Stimulated activated CD4-positive, alpha-beta T cell treated with anti-CD3 and anti-CD28 coated beads, Interleukin-12 subunit alpha, Interleukin-12 subunit beta, amount 100 ng/mL, for 24 hours (primary cell): ENCODE measurements at places on chromosomes 5 and 9.

DNA sequence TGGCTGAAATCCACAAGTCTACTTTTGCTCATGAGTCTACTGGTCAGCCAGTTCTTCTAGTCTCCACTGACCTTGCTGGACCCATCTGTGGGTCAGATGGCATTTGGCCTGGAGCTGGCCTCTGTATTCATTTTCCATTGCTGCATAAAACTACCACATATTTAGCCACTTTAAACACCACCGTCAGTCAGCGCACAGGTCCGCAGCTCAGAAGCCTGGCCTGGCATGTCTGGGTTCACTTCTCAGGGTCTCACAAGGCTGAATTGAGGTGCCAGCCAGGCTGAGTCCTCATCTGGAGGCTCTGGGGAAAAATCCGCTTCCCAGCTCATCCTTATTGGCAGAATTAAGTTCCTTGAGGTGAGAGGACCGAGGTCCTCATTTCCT is 54.7 kb downstream of the BARX1 start:
- DNase-seq: no peak

GRCh38 chr9:117548556-117548955 is 133.7 kb upstream of the ASTN2 start:
- no peak for DNase-seq

DNA sequence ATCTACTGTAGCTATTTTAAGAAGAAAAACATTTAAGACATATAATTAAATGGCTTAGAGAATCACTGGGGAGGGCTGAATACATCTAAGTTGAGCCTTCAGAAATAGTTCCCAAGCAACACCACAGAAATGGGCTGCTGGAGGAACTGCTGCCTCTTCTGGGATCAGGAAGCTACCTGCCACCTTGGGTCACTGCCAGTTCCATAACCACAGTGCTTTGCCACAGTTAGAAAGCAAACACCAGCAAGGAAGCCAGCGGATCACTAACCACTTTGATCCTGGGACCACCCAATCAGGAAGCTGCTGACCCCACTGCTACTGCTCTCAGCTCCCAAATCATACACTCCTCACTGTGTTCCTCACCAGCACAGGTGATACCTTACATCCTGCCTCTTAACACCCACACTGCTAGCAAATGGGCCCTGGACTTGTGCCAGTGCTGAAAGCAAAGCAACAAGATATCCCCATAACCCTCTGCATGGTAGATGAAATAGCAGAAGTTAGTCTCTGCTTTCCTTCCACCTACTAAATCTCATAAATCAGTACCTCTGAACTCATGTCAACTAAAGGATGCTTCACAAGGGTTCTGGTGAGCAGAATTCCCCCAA is 346.9 kb downstream of the DEPDC1B start:
- DNase-seq: no peak

DNA sequence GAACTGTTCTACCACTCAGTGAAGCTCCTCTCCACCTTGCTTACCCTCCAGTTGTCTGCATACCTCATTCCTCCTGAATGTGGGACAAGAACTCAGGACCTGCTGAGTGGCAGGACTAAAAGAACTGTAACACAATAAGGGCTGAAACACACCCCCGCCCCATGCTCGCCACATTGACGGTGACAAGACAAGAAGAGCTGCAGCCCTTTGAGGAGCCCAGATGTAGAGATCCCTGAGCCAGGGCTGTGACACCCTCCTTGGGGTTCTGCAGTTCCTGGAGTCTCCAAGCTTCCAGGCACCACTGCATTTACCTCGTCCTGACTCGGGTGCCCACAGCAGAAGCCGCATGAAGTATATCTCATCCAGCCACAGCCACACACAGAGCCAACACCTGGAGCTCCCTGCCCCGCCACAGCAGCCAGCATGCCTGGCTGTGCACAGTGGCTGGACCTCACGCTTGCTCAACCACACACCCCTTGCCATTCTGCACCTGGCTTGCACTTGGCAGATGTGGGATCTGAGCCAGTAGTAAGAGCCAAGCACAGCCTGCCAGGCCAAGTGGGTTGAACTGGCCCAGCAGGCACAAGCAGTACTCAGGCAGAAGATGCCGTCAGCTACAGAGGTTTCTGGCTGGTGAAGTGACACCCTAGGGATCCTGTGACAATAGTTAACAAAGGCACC is 166.1 kb downstream of the RNF180 start:
- DNase-seq: no peak

DNA sequence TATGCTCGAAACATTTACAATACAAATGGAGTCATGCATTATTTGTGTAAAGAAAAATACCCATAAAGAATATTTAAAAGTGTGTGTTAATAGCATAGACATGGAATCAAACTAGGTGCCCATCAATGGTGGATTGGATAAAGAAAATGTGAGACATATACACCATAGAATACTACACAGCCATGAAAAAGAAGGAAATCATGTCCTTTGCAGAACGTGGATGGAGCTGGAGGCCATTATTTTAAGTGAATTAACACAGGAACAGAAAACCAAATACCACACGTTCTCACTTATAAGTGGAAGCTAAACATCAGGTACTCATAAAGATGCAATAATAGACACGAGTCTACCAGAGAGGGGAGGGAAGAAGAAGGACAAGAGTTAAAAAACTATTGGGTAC is 22.8 kb downstream of the SMIM23 start:
- DNase-seq: no peak

- DNase-seq: no peak
Measured at GRCh38 chr9:90038763-90039162, 434.0 kb downstream of the GADD45G start.
